ENCODE measurements at places on chromosomes 5 and 9.
A peak's percentile ranks its signal among the peaks of the same experiment; 100 is the strongest.

- DNase-seq, result no peak
Observed at GRCh38 chr5:135046661-135047346, 12.8 kb upstream of the PITX1 start.

- DNase-seq, result no peak
Observed at GRCh38 chr5:37071901-37072581, 177.1 kb downstream of the CPLANE1 start.

- no peak for DNase-seq
Observed at GRCh38 chr9:1386420-1386819, 336.3 kb downstream of the DMRT2 start.

DNA sequence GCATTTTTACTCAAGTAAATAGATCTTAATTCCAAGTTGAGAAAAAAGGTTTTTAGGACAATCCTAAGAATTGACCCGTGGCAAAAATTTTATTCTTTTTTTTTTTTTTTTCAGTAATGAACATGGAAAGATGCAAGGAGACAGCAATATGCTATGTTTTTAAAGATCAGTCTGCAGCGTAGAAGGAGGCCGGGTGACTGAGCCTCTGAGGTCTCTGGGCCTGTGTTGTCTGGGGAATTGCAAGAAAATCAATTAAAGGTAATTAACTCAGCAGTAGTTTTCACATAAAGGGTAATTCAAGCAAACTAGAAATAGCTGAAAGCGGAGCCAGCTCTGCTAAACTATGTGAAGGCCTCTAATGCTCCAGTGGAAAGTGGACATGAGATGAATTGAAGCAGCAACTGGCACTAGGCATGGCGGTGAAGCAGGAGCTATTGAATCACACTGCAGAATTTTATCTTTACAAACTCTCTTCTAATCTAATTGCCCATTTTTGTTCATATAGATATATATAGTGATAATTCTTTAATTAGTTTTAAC lies 285.2 kb upstream of the ITGA1 start:
- no peak for DNase-seq

DNA sequence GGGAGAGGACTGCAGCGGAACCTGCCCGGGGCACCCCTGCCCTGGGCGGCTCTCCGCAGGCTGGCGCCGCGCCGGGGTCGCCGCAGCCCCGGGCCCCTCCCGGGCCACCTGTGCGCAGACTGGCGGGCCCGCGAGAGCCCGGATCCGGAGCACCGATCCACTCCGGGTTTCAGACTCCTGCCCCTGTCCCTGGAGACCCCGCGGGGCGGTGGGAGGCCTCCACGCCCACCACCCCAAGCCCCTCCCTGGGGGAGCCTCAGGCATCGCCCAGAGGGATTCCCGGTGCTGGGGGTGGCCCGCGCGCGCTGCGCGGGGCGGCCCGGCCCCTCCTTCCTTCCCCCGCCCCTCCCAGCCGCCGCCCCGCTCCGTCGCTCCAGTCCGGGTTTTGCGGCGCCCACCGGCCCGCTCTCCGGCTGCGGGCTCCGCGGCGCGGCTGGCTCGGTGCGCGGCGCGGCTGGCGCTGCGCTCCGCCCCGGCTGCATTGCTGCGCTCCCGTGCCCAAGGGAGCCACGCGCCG lies at the start of gene UNC5A:
UNC5A (plus strand) TSS at position 479 of the 517 bp plus-strand sequence. CDS start 192 bp downstream, outside the sequence.
- DNase-seq, result peak; percentile 74

DNA sequence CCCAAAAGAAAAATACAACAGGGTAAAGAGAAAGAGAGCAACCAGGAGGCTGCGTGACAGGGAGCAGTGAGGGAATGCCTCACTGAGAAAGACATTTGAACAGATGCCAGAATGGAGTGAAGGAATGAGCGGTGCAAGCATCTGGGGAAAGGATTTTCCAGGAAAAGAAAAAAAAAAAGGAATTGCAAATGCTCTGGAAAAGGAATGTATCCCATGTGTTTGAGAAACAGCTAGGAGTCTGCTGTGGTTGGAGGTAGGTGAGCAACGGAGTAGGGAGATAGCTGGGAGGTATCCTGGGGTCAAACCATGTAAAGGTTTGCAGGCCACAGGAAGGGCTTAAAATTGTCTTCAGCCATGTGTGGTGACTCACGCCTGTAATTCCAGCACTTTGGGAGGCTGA lies 23.6 kb upstream of the CEMIP2 start:
- DNase-seq, result no peak

- peak; percentile 77 for DNase-seq
Observed at GRCh38 chr5:141192110-141192725, at the start of gene PCDHB10. Gene PCDHB10, plus strand, starts transcription at chr5:141192353. Its CDS starts 200 bp downstream, at chr5:141192553.

DNA sequence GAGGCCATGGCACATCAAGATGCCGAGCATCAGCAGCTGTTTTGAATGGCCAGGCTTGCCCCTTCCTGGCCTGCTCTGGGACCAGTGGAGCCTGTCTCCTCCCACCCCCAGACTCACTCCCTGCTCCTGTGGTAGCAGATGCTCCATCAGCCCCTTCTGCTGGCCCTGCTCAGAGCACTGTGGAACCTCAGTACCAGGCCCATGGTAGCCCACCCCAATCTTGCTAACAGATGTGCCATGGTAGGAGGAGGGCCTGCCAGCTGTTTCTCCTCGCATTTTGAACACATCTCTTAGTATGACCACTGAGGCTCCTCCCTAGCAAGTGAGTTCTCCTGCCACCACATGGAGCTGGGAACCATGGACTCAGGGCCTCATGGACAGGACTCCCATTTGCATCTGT lies 29.5 kb downstream of the COL27A1 start:
- no peak for DNase-seq

- DNase-seq, result no peak
Observed at GRCh38 chr5:91142819-91143218, 240.3 kb downstream of the ARRDC3 start.

DNA sequence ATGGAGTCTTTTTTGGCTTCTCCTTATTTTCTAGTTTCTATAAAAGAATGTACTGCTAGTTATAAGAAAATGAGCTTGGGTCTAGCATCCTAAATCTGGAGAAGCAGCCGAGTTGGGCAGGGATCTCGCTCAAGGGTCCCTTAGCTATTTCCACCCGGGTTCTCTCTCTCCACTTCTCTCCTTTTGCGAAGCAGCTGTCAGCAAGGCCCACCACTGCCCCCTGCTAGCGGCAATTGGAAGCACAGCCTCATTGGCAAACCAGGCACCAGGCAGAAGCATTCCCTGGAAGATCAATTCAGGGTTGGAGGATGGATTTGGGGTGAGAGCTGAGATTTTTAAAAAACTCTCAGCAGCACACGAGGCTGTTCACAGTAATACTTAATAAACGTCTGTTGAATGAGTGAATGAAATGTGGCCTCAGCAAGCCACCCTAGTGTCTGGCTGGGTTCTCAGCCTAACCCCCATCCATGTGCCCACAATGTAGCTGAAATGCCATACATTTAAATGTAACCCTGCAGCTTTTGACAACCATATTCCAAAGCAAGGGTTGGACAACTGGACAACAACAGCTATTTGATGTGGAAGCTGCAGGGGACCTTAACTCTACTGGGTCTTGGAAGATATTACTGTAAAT lies 34.6 kb upstream of the TNIP1 start:
- peak; percentile 79 for DNase-seq

- no peak for DNase-seq
Observed at GRCh38 chr9:124266139-124266825, 8.5 kb downstream of the NEK6 start.

DNA sequence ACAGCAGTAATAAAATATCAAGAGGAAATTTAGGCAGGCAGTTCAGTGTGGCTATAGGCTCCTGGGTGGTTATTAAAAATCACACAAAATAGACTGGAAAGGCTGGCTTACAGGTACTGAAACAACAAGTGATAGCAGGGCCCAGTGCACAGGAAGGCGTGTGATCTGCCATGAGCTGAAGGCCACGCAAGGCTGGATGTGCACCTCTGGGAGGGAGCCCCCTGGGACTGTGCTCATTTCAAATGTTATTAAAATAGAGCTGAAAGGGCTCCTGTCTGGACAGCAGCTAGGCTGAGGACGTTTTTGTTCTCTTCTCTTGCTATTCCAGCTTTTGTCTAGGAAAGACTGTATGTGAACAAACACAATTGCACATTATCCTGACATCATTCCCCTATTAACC lies 324.3 kb upstream of the RFX3 start:
- DNase-seq, result no peak

DNA sequence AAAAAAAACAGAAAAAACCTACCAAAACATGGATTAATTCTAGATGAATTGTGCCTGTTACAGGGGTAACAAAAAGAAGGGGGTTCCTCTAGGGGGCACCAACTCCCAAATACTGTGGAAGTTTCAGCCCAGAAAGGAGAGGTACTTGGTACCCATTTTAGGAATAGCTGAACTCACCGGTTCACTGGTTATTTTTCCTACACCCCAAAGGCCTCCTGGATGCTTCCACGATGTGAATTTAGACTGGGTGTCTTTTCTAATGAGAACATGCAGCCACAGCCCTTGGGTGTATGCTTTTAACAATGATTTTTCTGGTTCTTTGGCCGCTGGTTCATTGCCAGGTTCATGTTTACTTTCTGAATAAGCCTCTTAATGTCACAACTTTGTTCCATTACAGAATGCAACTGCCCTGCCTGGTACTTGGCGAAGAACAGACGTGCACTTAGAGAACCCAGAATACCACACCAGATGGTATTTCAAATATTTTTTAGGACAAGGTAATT lies 46.7 kb downstream of the GARNL3 start:
- no peak for DNase-seq

DNA sequence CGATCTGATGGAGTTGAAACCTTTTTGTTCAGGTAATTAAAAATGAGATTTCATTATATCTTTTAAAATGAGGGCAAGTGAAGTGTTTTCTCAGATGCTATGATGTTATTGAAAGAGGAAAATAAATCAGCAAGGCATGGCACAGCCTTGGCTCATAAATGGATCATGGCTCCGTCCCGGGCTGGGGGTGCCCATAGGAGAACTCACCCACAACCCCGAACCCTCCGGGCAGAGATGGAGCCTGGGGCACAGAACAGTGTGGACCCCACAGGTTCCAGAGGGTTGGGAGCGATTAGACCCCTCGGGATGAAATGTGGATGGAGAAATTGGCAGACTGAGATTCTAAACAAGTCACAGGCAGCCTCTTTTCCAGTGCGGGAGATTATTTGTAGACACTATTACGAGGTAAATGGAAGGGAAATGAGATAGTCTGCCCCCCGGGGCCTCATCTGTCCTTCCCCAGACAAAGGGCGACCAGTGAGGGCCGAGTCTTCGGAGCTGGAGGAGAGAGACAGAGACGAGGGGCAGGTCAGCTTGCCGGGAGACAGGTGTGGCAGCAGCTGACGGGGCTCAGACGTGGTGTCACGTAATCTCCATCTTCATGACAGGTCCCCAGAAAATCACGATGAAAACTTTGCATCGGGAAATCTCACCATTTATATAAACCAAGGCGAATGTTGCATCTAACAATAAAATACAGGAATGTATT lies 33.7 kb downstream of the NDUFS6 start:
- DNase-seq, result no peak

DNA sequence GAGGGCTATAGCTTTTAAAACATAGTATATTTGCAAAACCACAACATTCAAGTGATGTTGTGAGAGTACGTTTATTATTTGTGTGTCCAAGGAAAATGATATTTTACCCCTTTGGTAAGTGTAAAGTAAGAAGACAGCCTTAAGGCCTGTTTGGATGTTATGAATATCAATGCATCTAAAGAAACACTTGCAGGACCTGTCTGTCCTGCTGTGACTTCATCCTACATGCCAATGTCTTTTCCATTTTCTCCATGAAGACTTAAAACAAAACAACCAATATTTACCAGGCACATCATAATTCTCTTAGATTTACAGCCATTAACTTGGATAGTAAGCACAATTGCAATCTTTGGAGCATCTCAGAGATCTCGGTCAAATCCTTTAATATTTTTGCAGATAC lies 29.0 kb downstream of the PRLR start:
- no peak for DNase-seq

DNA sequence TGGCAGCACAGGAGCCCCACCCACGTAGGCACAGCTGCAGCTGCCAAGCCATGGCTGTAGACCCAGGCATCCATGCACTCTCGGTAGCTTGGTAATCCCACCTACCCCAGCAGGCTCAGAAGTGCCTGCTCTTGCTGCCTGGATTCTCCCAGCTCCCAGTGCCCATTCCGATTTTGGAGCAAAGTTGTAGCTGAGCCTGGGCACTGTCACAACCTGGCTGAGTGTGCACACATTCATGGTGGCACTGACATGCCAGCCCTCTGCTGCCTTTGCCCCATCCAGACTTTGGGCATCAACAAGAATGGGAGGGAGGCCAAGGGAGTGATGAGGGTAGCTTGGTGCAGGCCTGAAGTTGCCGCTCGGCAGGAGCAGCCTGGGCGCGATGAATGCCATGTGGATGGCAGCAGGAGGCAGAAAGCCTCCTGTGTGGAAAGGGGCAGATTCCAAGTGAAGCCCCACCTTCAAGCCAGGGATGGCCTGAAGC lies 936.6 kb upstream of the PTPRD start:
- DNase-seq, result no peak

- DNase-seq, result no peak
Observed at GRCh38 chr9:7368410-7369292, 430.9 kb downstream of the DMAC1 start.

GRCh38 chr9:69089491-69089890 lies 53.9 kb downstream of the FXN start:
- peak; percentile 66 for DNase-seq

DNA sequence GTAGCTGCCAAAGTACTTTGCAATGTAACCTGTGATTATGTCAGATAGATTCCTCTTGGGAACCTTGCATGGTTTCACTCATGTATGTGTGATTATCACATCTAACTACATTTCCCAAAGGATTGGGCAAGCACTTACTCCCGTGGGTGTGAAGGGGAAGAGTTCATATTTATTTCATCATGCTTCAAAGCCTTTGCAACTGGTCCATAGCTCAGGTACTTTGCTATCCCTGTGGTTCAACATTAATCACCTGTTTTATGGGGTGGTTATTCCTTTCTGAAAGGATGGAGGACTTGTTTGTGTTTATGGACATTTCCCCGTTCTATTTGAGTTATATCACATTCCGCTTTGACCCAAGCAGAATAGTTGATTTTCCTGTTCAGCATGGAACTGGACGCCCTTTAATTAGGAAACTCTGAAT lies 13.6 kb upstream of the ERMP1 start:
- DNase-seq, result no peak

DNA sequence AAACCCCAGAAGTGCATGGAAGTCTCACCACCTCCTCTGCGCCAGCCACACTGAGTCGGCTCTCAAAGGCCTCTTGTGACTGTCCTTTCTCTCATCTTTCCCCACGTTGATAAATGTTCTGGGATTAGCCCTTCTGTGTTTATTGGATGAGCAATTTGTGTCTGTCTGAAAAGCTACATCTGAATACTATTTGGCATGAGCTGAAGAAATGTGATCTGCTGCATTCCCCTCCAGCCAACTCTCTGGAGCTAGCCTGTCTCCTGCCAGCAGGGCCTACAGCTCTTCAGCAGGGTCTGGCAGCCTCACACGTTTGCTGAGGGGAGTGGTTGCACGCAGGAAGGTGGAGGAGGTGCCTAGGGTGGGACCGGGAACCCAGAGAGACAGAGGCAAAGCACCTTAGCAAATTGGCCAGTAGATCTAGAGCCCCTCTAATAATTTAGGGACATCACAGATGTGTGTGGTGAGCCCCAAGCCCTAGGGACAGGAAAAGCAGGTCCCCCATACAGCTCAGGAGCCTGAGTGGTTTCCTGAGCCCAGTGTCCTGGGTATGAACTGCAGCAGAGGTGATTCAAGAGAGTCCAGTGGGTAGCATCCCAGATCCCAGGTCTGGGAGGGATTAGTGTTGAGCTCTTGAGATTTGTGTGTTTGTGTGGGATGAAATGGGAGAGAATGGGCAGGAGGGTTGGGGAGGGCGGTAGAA lies 20.5 kb upstream of the B4GALT1 start:
- DNase-seq, result no peak

- no peak for DNase-seq
Observed at GRCh38 chr9:7313389-7313788, 486.2 kb downstream of the DMAC1 start.

Measured in H9 (cell line).